Cerebellar cortex (tissue), 1 donor: ENCODE measurements at places on chromosomes 7 and 10.

GRCh38 chr7:45259227-45259596 lies 101.6 kb downstream of the RAMP3 start:
- no peak for DNase-seq

DNA sequence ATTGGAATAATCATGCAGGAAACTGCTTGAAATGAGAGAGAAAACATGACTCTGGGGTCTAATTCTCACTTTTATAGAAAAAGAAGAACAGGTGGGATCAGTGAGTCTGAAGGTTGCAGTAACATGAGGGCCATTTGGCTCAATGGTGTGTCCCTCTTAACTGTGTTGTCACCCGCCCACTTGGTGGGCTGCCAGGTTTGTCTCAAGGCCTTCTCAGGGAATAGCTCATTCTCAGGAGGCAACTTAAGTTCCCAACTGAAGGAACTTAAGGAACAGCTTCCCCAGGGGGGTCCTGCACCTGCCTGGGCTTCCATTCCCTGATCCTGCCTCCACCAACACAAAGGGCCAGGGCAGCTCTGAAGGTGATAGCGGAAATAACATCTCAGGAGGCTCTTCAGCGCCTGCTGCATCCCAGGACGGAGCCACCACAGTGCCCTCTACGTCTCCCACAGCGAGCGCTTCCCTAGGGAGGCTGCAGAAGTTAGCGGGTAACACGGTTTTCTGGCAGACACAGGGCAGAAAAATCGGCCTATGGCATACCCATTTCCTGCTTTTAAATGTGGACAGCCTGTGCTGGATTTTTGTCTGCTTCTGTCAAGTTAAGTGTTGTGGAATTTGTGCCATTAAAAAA lies 88.8 kb downstream of the ZRANB1 start:
- DNase-seq: no peak

DNA sequence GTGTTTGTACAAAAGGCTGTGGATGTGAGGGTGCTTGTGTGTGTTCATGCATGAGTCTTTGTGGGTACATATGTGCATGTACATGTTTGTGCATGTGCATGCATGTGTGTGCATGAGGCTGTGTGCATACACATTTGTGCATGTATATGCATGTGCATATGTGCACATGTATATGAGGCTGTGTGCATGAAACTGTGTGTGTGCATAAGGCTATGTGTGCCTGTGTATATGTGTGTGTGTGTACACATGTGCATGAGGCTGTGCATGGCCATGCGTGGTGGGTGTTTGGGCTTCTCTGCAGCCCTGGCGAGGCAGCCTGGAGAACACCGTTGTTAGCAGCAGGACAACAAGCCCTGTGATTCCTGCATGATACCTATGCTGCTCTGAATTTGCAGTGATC lies 207.7 kb upstream of the ADCY1 start:
- peak; percentile 5 for DNase-seq

DNA sequence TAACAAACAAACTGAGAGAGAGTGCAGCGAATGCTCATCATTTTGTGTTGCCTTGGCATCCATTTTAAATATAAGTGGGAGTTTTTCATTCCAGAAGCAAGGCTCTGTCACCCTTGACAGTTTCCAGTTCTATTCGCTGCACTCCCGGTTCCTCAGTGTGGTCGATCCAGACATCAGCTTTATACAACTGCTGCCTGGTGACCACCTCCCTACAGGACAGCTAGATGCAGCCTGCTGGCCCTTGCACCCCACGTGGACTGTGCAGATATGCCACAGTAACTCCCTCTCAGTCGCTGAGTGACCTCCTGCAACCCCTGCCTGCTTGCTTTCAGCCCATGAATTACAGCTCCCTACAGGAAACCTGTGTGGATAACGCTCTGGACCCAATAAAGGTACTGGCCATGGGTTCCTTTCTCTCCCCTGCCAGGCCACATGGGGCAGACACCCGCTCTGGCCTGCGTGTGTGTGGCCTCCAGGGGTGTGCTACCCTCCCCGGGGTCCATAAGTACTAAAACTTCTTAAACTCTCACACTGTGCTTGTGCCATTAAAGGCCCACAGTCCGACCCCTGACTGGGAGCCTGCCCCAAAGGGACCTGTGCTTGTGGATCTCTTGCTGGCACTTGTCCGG lies 23.6 kb downstream of the BEND7 start:
- no peak for DNase-seq

DNA sequence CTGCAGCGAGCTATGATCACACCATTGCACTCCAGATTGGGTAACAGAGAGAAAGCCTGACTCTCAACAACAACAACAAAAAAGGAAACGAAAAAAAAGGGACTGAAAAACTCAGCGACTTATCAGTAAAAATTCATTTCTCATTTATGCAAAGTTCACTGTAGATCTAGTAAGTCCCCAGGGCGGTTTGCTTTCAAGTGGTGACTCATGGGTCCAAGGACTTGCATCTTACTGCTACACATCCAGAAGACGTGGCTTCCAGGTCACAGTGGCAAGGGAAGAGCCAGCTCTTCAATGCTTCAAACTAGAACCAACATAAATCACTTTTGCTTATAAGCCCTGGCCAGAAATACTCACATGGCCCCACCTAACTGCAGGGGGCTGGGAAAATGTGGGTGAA lies 178.3 kb upstream of the AUTS2 start:
- DNase-seq: no peak
